Activated CD4-positive, CD25-positive, alpha-beta regulatory T cell treated with anti-CD3 and anti-CD28 coated beads, Interleukin-2, amount 50 U/mL, for 24 hours (primary cell): ENCODE measurements at places on chromosomes 7 and 10.

DNA sequence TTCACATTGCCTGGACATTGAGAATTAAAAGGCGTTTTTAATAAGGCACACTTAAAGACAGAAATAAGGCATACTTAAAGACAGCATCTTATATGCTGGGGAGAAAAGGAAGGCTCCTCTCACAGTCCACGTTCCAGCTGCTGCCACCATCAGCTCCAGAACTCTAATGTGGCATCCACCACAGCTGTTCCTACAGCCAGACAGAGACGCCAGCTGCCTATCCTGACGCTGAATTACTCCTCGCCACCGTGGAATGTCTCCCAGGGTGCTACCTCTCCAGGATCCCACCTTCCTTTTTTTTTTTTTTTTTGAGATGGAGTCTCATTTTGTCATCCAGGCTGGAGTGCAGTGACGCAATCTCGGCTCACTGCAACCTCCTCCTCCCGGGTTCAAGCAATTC is 30.8 kb downstream of the SLC37A3 start:
- ATAC-seq: no peak

DNA sequence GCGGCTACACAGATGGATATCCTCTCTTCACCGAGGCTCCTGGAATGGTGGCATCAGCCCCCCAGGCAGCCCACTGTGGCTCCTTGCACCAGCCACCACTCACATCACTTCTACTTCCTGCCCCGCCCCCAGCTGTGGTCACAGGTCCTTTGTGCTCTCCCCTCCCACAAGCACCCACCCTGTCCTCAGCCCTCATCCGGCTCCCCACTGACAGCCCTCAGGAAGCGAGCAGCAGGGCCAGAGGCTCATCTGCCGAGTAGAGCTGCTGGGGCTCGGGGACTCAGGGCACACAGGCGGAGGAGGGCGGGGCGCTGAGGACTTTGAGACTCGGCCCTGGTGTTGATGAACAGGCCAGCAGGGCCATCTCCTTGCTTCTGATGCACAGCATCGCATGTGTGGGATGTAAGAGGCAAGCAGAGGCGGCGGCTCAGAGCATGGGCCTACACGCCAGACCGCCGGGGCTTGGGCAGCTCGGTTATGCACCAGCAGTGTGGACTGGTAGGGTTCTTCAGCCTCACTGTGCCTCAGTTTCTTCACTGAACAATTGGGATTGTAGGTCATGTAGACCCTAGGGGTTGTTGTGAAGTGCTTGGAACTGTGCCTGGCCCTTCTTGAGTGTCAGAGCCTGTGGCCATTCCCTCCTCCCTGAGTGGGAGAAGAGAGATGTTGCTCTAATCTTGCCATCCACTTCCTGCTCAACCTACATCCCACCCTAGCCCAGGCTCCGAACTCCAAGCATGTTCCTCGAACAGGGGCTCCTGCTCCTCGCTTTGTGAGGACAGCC is at the start of gene PRF1:
Gene PRF1 (minus strand): TSS at position 77 of the 784 bp plus-strand sequence. CDS start 1,839 bp downstream, outside the sequence.
- peak; percentile 93 for ATAC-seq

DNA sequence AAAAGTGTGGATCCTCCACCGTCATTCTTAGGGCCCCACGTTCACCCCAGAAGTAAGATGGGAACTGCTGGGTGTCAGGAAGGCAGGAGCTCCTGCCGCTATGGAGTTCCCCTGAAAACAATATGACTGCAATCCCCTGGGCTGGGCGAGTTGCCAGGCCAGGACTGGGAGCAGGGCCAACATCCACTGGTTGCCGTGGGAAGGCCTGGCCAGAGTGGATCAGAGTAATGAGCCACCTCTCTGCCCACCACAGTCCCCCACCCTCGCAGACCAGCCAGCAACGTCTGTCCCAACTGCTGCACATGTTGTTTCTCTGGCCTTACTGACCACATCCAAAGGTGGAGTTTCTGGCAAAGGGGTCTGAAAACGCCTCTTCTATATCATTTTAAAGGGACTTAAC is 86.6 kb downstream of the STRA8 start:
- no peak for ATAC-seq

DNA sequence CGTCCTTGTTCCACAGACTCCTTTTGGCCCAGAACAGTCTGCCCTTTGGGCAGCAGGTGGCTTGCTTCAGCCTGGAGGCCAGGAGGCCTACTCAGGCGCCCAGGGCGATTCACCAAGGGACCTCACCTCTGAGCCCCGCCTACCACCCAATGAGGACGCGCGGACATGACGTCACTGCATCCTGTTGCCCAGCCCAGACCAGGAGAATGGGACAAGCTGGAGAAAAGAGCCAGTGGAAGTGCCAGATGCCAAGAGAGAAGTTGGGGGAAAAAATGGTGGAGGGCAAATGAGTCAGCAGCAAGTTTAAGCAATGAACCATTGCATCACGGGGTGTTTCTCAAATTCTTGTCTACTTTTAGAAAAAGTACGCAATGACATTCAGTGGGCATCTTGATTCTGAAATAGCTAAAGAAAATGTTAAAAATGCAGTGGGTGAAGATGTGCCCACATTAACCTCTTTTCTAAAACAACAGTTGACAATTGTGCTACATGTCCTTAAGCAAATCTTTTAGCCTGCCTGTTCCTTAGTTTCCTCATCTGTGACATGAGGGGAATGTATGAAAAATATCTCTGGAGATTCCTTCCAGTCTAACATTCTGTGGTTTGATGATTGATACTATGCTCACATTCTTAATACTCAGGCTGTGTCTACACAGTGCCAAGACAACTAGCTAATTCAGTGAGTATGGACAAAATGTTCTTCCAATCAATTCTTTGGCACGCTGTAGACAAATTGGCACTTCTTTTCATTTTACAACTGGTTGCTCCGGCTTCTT is 23.9 kb upstream of the LEP start:
- ATAC-seq: no peak

GRCh38 chr10:125333769-125334168 is 173.4 kb upstream of the CTBP2 start:
- no peak for ATAC-seq

DNA sequence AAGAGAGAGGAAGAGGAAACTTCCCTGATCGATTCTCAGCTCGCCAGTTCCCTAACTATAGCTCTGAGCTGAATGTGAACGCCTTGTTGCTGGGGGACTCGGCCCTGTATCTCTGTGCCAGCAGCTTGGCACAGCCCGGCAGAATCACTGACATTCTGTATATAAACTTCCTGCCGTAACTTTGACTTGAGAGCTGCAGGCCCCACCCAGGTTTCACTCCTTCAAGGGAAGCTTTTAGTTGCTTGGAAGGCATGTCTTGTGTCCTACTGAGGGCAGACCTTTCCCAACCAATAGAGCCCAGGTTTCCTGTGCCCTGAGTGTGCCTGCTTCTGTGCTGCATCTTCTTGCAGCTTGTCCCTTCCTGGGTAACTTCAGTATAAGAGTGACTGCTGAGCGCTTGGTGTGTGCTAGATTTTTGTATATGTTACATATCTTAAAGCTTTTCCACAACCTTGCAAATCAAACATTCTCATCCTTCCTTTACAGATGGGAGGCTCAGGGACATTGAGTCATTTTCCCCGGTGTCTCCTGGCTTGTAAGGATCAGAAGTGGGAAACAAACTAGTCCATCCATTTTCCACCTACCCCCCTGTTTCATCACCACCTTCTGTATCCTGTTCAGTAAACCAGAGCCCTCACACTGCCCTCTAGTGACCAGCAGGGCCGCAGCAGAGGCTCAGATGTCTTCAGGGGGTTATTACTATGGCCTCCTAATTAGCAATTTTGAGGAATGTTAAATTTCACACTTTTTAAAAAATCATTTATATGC is 225.2 kb upstream of the PRSS58 start:
- ATAC-seq: peak; percentile 84

GRCh38 chr7:151232917-151233701 is 826 bp downstream of the CHPF2 start:
- ATAC-seq: peak; percentile 90

DNA sequence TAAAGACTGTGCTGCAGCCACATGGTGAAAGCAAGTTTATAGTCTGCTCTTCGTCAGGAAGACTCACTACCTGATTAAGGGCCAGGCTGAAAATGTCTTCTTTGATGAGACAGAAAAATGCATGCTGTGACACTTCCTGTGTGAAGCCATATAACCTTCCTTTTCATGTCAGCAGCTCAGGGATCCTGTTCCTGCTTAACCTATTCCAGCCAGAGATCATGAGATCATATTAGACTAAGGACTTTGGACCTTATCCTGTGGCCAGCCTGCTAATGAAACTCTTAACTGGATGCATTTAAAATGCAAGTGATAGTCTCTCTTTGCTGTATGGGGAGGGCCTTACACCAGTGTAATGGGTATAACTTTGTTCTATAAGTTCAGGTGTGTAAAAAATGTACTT is 165.2 kb downstream of the PTEN start:
- no peak for ATAC-seq
